ENCODE measurements at places on chromosomes 3 and 15. TPM values are rescaled to one million over a fixed set of nuclear protein-coding genes. Genes with fewer than 3 reads are reported as not detected.
A peak's percentile ranks its signal among the peaks of the same experiment; 100 is the strongest.

DNA sequence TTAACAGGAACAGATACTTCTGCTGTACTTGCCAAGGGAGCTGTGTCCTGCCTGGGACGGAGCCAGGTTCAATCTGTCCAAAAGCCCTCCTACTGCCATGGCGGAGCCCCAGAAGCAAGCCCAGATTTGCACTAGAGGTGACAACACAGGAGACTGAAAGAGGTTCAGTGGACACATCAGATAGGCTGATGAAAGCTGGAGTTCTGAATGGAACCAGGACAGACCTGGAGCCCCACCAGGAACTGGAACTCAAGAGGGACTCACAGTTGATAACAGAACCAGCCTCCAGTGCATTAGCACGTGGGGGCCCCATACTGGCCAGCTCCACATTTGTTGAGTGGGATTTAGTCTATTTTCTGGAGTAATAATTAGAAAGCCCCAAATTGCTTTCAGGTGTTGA, 315.5 kb downstream of the ARRDC4 start:
- no peak for DNase-seq

The CPLX3 gene
- not detected for total RNA-seq

The PPP4R2 gene
- 59.8 TPM for total RNA-seq

The TGM4 gene
- total RNA-seq = 0.46 TPM

The PCSK6 gene
- 10.6 TPM for total RNA-seq

GRCh38 chr3:138197524-138197923, 10.4 kb downstream of the ARMC8 start:
- DNase-seq = no peak

- DNase-seq = peak; percentile 58
Measured at GRCh38 chr3:112293368-112294321, at the start of gene SLC9C1. SLC9C1 (minus strand) TSS chr3:112294216; CDS start chr3:112286791, 7,425 bp downstream.

The CYP1A1 gene
- total RNA-seq = 0.15 TPM

The ALPK3 gene
- 1.0 TPM for total RNA-seq

The PLXND1 gene
- total RNA-seq = 248 TPM
